ENCODE measurements at places on chromosomes 2 and 18.

DNA sequence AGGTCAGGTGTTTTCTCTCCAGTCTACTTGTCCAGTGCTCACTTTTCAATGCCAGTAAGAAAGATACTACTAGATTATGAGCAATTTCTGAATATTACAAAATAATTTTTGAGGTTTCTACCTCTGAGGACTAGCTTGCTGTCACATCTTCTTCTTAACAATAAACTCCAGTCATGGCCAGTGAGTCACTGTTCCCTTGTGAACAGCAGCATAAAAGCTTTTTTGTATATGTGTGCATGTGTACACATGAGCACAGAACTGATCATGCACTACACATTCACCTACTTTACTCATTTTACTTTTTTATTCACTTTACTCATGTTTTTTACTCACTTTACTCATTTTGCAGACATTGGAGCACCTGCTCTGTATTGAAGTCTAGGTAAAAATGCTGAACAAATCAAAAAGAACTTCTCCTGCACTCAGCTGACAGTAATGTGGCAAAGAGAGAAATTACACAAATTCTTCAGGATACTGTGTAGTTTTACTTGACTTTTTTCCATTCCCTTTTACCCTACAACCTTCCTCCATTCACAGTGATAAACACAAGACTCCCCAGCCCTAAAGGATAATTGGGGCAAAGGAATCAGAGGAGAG, 28.0 kb downstream of the ST6GAL2 start:
- DNase-seq, result no peak

GRCh38 chr2:1781291-1782080, 37.2 kb upstream of the PXDN start:
- DNase-seq, result no peak

- DNase-seq, result no peak
Measured at GRCh38 chr2:145184741-145185651, 665.1 kb upstream of the ZEB2 start.

DNA sequence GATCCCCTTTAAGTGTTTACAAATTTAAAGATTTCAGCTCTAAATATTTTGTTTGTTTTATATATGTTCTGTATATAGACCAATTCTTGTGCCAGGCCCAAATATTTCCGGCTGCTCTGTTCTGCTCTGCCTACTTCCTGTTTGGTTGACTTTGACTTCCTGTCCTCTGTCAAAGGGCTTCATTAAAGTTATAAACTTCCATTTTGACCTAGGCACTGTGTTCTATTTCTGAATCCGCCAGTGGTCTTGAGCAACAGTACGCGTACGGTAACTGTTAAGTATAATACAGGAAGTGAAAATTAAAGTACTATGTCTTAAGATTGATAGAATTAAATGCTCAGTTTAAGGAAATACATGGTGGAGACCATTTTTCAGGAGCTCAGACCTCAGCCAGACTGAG, 13.5 kb upstream of the REL start:
- DNase-seq, result peak; percentile 33

GRCh38 chr2:217740756-217741155, 262.0 kb downstream of the TNS1 start:
- no peak for DNase-seq

- no peak for DNase-seq
Measured at GRCh38 chr2:40178971-40179370, 272.9 kb downstream of the SLC8A1 start.

DNA sequence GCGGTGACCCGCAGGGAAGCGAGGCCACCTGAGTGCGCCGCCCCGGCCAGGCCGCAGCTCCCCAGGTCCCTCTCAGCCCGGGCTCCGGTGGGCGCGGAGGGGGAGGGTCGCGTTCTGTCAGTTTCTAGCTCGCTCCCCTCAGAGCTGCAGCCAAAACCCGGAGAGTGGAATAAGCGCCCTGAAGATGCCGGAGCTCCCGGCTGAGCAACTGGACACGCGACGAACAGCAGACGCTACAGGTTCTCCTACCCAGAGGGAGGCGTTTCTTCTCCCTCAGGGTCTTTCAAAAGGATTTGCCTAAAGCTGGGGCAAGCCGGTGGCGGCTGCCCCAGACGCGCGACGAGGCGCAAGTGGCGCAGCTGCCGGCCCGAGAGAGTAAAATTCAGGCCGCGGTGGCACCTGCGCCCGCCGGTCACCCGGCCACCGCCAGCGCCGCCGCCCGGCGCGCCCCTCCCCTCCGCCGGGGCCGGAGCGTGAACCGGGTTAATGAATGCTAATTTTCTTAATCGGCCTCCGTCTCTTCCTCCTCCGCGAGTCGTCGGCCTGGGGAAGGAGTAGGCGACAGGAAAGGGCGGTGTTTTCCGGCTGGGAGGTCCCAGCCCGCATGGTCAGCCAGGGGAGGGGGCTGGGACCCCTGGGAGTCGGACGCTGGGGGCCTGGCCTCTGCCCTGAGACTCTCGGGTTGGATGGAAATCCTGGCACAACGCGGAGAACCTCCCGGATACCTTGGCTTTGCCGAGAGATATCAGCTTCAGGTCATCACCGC, 845 bp upstream of the CDC42EP3 start:
- DNase-seq, result peak; percentile 73

DNA sequence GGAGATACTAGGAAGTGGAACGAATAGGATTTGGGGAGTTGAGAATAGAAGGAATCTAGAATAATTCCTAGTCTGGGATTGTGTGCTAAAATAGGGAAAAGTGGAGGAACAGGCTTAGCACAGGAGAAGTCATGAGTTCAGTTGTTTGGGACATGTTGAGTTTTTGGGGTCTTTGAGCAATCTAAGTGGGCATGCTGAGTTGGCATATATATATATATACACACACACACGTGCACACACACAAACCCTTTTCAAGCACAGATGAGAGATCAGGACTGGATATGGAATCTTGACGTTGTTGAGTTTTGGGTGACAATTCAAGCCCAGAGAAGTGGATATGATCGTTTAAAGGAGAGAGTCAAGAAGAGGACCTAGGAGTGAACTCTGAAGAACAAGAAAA, 168.2 kb upstream of the CHST9 start:
- DNase-seq, result no peak

- no peak for DNase-seq
Measured at GRCh38 chr2:173713904-173714555, 251.1 kb downstream of the SP3 start.

DNA sequence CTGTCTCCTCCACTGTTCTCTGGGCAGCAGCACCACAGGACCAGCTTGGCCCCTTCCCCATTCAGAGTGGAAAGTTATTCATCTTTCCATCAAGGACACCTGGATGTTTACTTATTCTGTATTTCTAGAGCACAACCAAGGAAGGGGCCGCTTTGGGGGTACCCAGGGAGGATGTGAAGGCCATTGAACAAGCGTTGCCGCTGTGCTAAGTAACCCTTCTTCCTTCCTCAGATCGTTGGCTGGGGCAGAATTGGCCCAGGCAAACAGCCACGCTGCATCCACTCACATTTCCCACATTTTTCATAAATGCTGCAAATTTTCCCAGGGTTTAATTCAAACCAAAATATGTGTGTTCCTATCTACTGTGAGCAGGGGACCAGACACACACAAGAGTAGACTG, 76.2 kb upstream of the NPAS2 start:
- no peak for DNase-seq

GRCh38 chr18:66872277-66872676, 268.4 kb upstream of the CDH19 start:
- DNase-seq, result no peak

GRCh38 chr2:10096641-10097040, 16.4 kb upstream of the CYS1 start:
- no peak for DNase-seq
